ENCODE measurements at places on chromosomes 3 and 15. TPM values are rescaled to one million over a fixed set of nuclear protein-coding genes. Genes with fewer than 3 reads are reported as not detected.
A peak's percentile ranks its signal among the peaks of the same experiment; 100 is the strongest.

Gene ERC2
- total RNA-seq: 22.8 TPM

Gene CD200
- 59.4 TPM for total RNA-seq

DNA sequence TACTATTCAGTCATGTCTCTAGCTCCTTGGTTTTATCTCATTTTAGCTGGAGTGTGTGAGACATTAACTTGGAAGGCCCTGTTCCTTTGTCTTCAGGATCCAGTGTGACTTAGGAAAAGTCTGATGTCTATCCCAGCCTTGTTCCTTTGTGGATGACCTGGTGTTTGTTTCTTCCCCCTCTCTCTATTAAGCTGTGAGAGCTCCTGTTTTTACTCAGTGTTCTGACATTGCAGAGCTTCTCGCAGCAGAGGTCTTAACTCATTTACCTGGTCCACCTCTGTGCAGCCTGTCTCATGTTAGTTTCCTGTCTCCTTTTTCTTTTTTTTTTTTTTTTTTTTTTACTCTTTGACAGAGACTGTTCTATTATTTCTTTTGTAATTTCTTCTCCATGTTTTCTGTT is 43.1 kb downstream of the KLF13 start:
- DNase-seq: no peak

GRCh38 chr15:70902107-70902506 is 9.5 kb downstream of the LRRC49 start:
- peak; percentile 54 for DNase-seq

DNA sequence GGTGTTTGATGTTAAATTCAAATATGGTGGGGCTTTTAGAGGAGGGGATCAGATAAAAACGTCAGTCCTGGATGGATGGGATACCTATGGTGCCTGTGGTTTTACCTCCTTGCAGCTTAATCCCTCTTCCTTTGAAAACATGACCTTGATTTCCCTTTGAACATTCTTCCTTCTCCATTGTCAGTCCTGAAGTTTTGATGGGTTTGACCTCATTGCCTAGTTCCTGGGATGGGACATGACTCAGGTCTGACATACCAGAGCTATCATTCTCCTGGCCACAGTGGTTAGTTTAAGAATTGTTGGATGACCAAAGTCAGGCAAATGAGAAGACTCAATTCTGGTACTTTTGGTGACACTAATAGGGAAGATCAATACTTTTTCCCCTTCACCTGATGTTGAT is 87.2 kb downstream of the PRICKLE2 start:
- peak; percentile 17 for DNase-seq

GRCh38 chr15:90881181-90881977 is 2.9 kb upstream of the FES start:
- DNase-seq: no peak

- DNase-seq: no peak
Measured at GRCh38 chr3:17359911-17360310, 382.5 kb downstream of the TBC1D5 start.

- no peak for DNase-seq
Measured at GRCh38 chr15:56923174-56923591, 4.7 kb downstream of the TCF12 start.

GRCh38 chr3:46968783-46969428 is 7.6 kb downstream of the CCDC12 start:
- no peak for DNase-seq

All from endodermal cell (in vitro differentiated cells).